ENCODE measurements at places on chromosomes 16 and 17.

DNA sequence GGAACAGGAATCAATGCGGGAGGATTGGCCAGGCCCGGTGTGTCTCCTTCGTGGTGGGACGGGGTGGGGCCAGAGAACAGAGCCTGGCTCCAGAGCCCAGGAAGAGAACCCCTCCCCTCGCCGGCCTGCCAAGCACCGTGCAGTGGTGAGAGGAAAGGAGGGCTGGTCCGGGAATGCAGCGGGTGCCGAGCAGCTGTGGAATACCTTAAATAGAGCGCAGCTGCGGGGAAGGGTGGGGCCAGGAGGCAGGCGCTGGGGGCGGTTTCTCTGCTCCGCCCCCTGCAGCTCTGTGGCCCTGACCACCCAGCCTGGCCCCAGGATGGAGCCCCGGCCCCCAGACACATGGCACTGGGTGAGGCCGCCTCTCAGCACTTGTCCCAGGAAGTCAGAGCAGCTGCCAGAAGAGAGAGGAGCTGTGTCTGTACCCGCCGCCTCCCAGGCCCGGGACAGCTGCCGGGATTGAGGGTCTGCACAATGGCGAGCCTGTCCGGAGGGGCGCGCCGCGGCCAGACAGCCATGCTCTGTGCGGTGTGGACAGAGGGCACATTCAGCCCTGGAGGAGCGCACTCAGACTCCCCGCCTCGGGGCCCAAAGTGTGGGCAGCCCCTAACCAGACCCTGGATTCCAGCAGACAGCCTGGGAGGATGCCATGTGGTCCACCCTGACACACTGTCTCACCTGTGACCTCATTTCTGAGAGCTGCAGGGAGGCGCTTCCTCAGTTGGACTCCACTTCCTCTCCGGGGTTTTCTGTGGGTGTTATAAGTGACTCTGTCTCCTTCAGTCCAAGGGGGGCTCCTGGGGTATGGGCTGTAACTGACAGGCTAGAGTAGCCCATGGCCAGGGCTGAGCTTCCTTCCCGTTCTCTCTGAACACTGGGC is 268.8 kb downstream of the SEC14L1 start:
- DNase-seq: no peak

GRCh38 chr16:46693598-46693997 is 4.1 kb downstream of the ORC6 start:
- DNase-seq: no peak

DNA sequence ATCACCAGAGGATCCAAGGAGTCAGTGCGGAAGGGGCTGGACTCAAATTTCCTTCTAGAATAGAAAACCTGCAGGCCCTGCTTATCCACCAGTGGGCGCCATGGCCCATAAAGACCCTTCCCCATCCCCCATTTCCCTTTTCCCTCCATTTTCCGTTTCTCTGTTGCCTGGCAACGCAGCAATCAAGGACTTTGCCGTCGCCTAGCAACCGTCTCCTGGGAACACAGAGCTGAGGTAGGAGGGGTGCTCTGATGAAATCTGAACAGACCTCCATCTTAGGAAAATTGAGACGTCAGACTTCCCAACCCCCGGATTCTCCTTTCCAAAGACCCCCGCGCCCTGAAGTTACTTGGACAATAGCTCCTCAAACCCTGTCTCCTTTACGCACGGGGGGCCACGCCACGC is 5.7 kb downstream of the DLG4 start:
- no peak for DNase-seq

DNA sequence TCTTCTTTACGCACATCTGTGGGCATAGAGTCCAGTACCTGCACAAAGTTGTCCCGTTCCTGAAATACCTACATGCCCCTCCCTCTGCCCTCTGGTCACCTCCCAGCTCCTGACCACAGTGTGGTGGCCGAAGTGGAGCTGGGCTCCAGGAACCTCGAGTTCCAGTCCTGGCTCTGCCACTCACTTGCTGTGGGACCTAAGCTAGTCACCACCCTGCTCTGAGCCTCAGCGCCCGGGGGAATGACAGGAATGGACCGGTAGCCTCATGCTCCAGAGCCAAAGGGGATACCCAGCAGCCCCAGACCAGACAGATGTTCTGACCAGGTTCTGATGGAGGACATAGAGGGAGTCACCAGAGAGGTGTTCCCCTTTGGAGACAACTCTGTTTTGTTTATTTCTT is 26.7 kb upstream of the ITGA3 start:
- no peak for DNase-seq

DNA sequence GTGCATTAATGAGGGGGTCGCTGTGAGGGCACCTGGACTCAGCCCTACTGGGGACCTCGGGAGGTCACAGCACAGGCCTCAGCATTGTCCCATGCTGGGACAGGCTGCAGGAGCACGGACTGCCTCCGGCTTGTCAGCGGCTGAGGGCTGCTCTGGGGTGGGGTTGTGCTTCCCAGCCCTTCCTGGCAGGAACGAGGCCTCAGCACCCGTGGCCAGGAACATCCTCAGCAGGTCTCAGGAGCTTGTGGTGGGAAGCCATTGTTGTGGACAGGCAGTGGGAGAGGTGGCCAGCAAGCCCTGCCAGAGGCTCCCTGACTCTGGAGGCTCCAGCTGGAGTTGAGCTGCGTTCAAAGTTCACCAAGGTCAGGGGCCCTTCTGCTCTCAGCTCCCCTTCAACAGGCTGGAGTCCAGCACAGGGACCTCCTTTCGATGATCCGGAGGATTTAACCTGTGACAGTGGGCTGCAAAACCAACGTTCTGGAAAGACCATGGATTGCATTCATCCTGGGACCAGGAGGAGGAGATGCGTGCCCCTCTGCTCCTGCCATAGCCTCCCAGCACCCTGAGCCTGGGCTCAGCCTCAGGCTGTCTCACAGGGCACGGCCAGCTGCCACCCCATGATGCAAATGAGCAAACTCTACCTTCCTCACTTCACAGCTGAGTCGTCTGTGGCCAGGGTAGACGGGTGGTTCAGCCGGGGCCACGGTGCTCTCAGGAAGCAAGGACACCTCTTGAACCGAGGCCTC is 32.6 kb downstream of the FOXL1 start:
- DNase-seq: no peak

GRCh38 chr16:4217204-4218131 is 24.4 kb downstream of the SRL start:
- DNase-seq: no peak

- no peak for DNase-seq
These were observed 45.2 kb upstream of the GSG1L start for GRCh38 chr16:28108590-28109247.

DNA sequence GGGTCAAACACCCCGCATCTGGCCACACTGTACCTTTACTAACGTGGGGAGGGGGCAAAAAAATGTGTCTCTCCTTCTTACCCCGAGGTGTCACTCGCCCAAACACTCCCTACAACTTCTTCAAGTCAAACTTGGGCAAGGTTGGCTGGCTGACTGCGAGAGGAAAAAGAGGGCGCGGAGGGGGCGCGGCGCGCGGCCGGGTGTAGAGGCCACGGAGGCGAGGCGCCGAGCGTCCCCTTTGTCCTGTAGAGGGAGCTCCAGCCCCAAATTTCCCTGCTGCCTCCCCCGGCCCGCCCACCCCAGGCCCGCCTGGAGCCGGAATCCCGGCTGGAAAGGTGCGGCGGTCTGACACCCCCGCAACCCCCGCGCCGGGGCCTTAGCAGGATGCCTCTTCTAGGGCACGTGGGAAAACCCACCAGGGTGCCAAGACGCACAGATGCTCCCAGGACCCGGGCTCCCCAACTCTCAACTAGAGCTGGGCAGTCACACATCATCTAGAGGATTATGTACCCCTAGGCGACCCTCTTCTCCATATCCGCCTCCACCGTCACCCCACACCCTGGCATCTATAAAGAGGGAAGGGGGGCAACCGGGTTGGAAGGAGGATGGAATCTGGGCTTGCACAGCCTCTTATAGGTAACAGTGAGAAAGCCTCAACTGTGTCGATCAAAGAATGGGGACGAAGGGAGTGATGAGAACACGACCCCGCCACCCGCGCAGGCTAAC is 4.2 kb downstream of the IRX3 start:
- no peak for DNase-seq

DNA sequence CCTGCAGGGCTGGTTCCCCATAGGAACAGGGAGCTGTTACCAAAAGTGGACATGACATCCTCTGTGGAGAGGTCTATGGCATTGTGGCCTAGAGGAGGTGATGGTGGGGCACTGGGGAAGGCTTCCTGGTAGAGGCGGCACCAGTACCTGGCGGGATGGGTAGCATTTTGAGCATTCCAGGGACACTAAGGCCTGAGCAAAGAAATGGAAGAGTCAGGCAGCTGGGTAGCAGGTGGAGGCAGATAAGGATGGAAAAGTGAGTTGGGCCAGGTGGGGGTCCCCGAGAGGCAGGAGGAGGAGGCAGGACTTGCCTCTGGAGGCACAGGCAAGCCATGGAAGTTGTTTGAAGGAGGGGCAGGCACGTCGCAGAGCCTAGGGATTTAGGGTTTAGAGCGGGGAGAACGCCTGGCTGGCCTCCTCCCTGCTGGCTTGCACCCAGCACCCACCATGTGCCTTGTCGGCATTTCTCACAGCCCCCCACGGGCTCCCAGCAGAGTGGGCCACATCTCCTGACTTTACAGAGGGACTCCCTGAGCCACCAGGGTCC is 5.1 kb upstream of the ADCY7 start:
- DNase-seq: no peak

DNA sequence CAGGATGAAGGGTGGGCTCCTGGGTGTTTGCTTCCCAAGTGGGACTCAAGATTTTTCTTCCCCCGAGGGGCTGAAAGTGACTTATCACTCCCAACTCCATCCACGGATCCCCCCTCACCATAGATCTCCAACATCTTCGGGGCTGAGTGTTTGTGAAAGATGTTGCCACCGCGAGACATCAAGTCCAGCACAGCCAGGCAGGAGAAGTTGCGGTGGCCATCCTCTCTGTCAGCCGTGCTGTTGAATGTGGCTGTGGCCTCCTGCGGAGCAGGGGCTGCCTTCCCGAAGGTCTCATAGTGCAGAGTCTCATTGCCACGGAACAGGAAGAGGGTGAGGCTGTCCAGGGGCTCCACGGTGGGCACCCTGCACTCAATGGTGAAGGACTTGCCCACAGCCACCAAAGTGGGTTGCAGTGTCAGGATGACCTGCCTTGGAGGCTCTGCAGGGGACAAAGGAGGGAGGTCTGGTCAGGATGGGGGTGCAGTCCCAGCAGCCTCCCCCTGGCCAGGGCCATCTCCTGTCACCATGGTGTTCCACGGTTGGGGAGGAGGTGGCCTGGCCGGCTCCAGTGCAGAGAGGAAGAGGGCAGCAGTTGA is 5.5 kb downstream of the PRR29 start:
- no peak for DNase-seq

- DNase-seq: no peak
These were observed 10.1 kb upstream of the COL1A1 start for GRCh38 chr17:50211249-50212120.

DNA sequence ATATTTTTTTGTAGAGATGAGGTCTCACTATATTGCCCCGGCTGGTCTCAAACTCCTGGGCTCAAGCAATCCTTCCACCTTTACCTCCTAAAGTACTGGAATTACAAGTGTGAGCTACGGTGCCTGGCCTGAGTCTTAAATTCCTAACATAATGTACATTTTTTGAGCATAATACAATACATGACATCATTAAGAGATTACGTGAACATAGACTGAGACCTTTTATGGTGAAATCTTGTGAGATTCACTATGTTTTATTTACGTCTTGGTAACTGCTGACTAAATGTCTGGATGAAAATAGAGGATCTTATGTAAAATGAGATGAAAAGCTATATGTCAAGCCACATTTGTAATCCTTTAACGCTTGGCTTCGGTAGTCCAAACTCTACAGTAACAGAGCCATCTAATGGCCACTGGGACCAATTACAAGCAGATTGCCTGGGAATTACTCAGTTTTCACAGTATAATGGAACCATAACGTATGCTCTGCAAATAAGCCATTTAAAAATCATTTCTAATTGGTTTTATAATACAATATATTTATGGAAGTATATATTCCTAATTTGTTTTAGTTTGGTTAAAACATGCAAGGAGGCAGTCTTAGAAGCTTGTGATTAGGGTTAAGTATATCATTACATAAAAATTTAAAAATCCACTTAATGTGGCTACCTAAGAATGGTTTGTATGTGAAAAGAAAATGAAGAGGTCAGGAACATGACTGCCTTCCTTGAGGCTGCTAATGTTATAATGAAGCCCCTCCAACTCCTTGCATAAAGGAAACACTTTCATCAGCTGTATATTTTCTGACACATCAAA is 8.1 kb upstream of the EFCAB13 start:
- DNase-seq: no peak

GRCh38 chr16:75097941-75098901 is 18.4 kb downstream of the LDHD start:
- DNase-seq: peak; percentile 60

DNA sequence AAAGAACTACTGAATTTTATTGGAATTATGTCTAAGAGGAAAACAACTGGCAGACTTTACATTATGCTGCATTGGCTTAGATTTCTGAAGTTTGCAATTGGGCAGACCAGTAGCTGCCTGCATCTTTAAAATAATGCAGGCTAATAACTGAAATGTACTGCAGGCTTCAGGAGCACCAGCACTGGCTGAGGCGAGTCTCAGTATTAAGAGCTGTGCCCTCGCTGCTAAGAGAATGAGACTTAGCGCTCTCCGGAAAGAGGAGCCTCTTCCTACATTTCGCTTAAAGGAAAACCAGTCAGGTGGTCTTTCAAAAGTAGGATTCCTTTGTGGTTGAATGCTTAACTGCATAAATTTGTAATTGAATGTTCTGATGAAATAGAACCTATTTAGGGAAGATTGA is 885 bp downstream of the CNTNAP4 start:
- no peak for DNase-seq

GRCh38 chr16:62711797-62712196 is 675.6 kb upstream of the CDH8 start:
- no peak for DNase-seq

- DNase-seq: no peak
These were observed 57.0 kb downstream of the HS3ST3A1 start for GRCh38 chr17:13544765-13545164.

DNA sequence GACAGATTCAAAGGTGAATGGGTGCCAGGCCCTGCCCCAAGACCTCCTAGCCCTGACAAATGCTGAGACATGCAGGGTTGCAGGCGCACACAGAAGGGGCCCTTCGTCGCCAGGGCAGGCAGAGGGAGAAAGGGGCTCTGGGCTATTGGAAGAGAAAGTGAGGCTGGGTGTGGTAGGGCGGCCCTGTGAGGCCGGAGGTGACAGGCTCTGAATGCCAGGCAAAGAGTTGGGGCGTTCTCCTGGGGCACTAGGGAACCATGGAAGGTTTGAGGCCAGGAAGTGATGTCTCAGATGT is 26.4 kb upstream of the NXPH3 start:
- no peak for DNase-seq

Measured in activated gamma-delta T cell treated with Interleukin-2 at 50 U/mL for 16 hours (primary cell).